ENCODE measurements at places on chromosomes 12 and 14. TPM values are rescaled to one million over a fixed set of nuclear protein-coding genes. Genes with fewer than 3 reads are reported as not detected.

Gene SLC38A2
- total RNA-seq = 424 TPM

Gene OTOGL
- 1.4 TPM for total RNA-seq

Gene RNASE4
- total RNA-seq = 5.2 TPM

Gene GZMB
- total RNA-seq = not detected

Gene OR4Q2
- not detected for total RNA-seq

Gene KRR1
- 52.4 TPM for total RNA-seq

Gene RPGRIP1
- not detected for total RNA-seq

Gene DNAL1
- total RNA-seq = 40.2 TPM

- no peak for DNase-seq
These were observed 45.8 kb downstream of the SVOP start for GRCh38 chr12:108975024-108975593.

GRCh38 chr12:53265783-53266182, 2.3 kb upstream of the ESPL1 start:
- DNase-seq = no peak

GRCh38 chr12:5484426-5484825, 52.5 kb downstream of the NTF3 start:
- no peak for DNase-seq

GRCh38 chr12:32770141-32770540, 14.4 kb upstream of the YARS2 start:
- DNase-seq = no peak

- no peak for DNase-seq
These were observed 31.6 kb downstream of the CCDC92 start for GRCh38 chr12:123941000-123941399.

GRCh38 chr14:61581955-61582615, 113.2 kb upstream of the HIF1A start:
- DNase-seq = no peak

- DNase-seq = no peak
These were observed 17.5 kb downstream of the GRIP1 start for GRCh38 chr12:66661357-66661756.

GRCh38 chr12:124928095-124928911, 13.9 kb upstream of the UBC start:
- peak; percentile 93 for DNase-seq

DNA sequence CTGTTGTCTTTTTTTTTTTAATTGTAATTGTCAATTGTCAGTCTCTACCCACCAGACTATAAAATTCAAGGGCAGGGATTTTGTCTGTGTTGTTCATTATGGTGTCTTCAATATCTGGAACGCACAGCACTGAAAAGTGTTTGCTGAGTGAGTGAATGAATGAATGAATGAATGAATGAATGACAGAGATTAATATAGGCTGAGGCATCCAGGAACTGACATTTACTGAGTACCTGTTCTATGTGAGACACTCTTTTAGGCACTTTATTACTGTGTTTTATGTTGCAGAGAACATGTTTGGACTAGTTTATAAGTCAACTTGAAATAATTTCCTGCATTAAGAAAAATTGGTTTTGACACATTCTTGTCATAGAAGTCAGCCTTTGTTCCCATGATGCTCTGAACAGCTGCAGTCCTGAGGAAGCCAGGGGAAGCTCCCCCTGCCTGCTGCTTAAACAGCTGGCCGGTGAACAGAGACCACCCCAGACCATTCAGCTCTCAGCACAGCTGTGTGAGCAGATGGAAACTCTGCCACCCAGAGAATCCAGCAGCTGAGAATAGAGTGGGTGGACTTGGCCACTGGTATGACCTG, 160.7 kb upstream of the CCND2 start:
- DNase-seq = no peak

DNA sequence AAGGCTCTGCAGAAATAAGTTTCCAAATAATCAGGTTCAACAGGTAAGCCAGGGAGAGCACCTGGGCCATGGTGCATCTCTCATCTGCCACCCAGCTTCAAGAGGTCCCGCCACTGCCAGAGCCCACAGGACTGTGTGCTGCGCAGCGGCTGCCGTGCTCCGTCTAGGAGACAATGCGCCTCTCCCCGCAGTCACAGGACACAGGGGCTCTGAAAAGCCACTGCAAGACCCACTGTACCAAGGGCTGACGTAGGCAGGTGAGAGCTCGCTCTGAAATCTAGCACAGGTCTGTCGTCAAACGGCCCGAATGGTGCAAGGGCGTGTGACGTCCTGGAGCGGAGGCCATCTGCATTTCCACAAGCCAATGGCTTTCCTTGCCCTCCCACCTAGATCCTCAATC, 201.1 kb downstream of the CALM1 start:
- DNase-seq = no peak

DNA sequence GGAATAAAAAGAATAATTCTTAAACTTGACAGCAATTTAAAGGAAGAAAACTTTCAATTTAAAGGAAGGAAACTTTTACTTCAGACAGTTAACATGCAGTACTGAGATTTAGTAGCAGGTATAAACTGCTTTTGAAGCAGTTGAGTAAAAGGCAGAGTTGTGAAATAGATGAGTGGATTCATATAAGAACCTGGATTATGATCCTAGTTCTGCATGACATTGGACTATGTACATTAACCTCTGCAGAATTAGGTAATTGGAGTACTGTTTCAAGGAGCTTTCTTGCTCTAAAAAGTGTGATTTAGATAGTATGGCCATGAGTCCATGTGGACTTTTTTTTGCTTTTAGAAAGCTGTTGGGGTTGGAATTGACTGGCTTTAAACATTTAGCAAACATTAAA, 29.7 kb downstream of the ATP2A2 start:
- DNase-seq = no peak

Data from Daoy (cell line).